ENCODE measurements at places on chromosomes 16 and 17.
A peak's percentile ranks its signal among the peaks of the same experiment; 100 is the strongest.

GRCh38 chr16:77599793-77600415 lies 122.4 kb upstream of the NUDT7 start:
- DNase-seq = no peak

- DNase-seq = no peak
Observed at GRCh38 chr16:11187522-11188023, 68.4 kb downstream of the SOCS1 start.

DNA sequence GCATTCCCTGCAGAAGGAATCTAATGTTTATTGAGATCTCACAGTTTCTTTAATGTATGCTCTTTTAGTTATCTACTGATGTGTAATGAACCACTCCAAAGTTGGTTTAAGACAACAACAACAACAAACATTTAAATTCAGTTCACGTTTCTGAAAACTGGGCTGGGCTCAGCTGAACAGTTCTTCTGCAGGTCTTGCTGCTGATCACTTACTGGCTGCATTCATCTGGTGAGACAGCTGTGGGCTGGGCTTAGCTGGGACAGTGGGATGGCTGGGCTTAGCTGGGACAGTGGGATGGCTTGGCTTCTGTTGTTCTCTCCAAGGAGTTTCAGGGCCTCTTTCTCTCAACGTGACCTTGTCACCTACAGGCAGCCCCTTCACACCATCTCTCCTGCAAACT lies 544.3 kb upstream of the CDH5 start:
- DNase-seq = no peak

DNA sequence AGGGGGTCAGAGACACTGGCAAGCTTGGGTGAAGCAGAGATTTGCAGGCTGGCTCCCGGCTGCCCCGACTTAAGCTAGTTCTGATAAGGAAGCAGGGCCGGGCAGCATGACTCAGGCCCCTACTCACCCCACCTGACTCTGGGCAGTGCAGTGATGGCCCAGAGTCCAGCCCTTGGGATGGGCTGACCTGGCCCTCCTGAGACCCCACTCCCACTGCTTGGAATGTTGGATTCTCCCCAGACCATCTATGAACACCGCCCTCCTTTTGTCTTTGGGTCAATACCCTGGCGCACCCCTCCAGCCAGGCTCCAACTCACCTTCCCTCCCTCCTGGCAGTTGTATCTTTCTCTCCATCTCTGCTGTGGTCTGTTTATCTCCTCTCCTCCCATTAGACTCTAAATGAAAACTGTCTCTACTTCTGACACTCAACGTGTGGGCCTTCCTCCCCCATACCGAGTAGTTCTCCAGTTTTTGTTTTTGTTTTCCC lies 21.0 kb downstream of the LGALS3BP start:
- no peak for DNase-seq

DNA sequence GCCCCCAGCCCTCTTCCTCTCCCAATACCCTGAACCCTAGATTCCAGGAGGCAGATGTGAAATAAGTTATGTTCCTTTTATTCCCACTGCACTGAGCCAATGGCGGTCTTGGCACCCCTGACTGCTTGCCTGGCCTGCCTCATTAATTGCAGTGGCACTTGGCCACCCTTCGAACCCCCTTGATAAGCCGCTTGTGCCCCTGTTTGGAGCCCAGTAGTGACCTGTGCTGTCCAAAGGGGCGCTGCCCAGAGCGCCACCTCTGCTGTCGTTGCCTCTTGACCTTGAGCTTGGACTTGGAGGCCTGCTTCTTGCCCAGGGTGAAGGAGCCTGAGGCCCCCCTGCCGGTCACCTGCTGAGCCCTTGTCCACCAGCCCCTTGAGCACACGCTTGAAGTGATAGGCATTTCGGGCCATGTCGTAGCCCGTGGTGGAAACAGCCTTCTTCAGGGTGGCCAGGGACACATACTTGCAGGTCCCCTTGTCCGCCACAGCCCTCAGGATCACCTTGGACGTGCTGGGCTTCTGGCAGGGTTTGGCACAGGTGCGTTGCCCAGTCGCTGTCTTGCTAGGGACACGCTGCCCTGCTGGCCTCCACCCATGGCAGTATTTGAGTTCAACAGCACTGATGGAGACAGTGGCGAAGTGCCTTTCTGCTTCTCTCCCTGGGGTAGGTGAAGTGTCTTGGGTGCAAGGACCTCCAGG lies 5.7 kb downstream of the SGCA start:
- DNase-seq = no peak

DNA sequence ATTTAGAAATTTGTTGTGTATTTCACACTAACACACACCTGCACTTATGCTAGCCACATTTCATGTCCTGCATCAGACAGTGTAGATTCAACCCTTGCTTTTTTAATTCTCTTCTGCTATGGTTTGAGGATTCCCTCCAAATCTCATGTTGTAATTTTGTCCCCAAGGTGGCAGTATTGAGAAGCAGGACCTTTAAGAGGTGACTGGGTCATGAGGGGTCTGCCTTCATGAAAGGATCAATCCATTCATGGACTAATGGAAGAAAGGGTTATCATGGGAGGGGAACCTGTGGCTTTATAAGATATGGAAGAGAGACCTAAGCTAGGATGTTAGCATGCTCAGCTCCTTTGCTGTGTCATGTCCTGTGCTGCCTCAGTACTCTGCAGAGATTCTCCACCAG lies 1032.2 kb downstream of the CDH11 start:
- peak; percentile 7 for DNase-seq

DNA sequence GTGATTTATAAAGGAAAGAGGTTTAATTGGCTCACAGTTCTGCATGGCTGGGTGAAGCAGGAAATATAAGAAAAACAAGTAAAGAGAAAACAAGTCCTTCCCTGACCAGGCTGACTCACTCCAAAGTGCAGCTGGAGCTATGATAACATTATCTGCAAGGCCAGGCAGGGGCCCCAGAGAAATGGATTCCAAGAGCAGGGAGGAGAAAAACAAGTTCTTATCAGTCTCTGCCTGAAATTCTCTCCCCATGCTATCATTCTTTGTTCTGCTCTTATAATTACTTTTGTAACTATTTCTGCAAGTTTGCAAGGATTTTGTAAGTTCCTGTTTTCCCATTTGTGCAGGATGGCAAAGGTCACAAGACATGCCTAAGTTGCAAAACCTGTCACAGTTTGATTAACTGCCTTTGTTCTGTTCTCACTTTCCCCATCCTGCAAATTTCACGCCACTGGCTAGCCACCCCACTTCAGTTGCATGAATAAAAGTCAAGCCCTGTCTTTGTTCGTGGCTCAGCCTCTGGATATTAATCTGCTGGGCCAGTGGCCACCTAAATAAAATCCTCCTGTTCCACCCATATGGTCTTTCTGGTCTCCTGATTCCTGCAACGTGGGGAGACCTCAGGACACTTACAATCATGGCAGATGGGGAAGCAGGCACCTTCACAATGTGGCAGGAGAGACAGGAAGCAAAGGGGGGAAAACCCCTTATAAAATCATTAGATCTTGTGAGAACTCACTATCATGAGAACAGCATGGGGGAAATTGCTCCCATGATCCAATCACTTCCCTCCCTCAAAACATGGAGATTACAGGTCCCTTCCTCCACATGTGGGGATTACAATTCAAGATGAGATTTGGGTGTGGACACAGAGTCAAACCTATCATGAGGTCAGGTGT lies 13.1 kb downstream of the ABCA9 start:
- DNase-seq = no peak

- DNase-seq = peak; percentile 45
Observed at GRCh38 chr17:58083491-58084316, 485 bp downstream of the DYNLL2 start.

DNA sequence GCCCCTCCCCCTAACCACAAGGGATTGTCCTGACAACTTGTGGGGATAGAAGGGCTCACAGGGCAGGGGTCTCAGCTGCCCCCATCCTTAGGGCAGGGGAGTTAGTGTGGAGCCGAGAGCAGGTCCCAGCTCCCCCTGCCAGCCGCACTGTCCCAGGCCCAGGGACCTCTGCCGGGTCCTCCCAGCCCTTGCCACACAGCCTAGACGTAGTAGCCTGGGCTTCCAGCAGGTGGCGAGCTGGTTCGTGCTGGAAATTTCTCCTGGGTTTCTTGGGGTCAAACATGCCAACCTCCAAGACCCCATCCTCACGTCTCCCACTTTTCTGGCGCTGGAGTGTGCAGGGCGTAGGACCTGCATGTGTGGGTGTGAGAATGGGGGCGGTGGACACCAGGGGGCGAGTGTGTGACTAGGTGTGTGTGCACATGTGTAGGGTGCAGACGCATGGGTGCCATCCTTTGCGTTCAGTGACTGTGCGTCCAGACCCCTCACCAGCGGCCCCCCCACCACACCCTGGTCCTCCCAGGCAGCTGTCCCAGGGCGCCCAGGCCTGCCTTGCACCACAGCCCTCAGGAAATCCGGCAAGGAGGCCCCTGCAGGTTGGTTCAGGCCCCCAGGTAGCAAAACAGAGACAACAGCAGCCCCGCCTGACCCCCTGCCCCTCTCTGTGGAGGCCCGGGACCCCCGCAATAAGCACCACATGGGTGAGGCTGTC lies 29.5 kb downstream of the SBK1 start:
- no peak for DNase-seq

GRCh38 chr17:59373882-59374495 lies 42.5 kb downstream of the YPEL2 start:
- no peak for DNase-seq

DNA sequence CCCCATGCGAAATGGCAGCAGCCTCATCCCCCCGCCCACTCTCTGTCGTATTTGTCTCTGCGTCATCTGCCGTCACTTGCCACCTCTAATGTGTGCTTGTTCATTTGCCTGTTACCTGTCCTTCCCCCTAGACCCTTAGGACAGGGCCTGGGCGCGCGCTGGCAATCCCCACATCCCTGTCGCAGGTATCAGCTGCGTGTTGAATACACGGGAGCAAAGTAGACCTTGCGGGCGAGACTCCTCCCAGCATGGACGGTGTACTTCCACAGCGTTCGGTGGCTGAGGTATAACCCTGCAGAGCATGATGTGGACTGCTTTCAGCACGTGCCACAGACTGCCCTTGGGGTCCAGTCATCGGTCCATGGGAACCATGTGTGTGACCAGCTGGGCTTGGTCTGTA lies 170.1 kb upstream of the CHMP6 start:
- DNase-seq = no peak

GRCh38 chr17:46942441-46943217 lies 19.7 kb downstream of the GOSR2 start:
- DNase-seq = peak; percentile 41

- DNase-seq = no peak
Observed at GRCh38 chr17:49993423-49994060, 1.5 kb downstream of the DLX3 start.

DNA sequence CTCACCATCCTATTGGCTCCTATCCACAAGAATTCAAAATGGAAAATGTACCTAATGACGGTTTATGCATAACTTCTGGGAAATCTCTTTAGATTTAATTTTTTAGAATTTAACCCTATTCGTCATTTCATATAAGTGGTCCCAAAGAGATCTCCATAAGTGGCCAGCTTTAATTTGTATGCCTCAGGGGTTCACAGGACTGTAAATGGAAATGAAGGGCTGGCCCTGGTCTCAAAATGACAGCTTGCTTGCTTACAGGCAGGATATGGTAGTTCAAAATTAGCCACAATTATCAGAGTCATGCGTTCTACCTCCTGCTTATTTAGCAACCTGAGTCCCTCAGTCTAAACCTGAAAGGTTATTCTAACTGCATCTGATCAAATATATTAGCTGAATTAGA lies 6.6 kb upstream of the NACA2 start:
- DNase-seq = no peak

DNA sequence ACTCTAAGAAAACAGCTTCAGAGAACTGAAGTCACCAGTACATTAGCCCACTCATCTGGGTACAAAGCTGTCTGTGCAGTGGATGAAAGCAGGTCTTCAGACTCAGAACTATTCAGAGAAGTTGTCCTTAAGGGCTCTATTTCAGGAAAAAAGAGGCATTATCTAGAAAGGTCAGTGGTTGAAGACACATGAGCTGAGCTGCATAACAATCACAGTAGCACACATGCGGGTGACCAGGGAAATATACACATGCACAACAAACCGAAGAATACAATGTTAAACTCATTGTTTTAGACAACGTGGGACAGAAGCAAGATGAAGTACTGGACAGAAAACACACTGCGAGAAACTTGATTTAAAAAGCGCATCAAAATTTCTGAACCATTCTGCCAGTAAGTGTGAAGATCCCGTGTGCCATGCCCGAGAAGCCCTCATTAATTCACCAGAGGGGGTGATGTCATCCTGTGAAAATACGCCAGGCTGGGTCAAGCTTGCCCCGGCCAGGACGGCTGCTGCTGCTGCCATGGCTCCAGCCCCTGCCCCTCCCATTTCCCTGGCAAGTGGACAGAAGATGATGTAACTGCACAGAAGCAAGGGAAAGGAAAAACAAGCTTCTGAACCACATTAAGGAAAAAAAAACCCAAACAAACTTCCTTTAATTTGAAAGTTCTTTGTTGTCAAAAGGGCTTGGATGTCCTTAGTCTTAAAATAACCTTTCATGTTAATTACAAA lies 10.1 kb downstream of the DYNC1LI2 start:
- no peak for DNase-seq

- DNase-seq = peak; percentile 70
Observed at GRCh38 chr17:42979511-42980273, at the start of gene PTGES3L. PTGES3L (minus strand) TSS chr17:42980080; CDS start chr17:42980053, 27 bp downstream.

DNA sequence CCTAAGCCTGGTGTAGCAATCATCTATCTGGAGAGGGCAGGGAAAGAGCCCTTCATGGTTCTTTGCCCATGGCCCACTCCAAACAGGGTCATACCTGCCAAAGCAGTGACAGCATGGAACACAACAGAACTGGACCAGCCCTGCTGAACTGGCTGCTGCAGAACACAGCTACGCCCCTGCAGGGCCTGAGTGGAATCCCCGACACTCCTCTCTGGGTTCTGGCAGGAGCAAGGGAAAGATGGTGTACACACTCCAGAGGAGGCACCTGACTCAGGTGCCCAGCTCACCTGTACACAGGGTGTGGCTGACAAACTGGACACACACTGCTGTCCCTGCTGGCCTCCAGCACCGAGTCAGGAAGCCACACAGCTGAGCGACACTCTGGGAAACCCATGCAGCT lies 19.8 kb downstream of the MIEF2 start:
- DNase-seq = no peak

- DNase-seq = no peak
Observed at GRCh38 chr16:88430524-88431446, 22.3 kb upstream of the ZFPM1 start.

- DNase-seq = no peak
Observed at GRCh38 chr17:39755554-39756379, 18.0 kb downstream of the GRB7 start.

GRCh38 chr17:29568331-29569244 lies at the start of gene TP53I13:
TP53I13 (plus strand) TSS chr17:29568701; CDS start chr17:29568759, 58 bp downstream.
- DNase-seq = peak; percentile 91

GRCh38 chr16:27452569-27453493 lies 50.9 kb downstream of the IL21R start:
- DNase-seq = no peak

GRCh38 chr17:4555873-4556759 lies 932 bp upstream of the MYBBP1A start:
- no peak for DNase-seq

DNA sequence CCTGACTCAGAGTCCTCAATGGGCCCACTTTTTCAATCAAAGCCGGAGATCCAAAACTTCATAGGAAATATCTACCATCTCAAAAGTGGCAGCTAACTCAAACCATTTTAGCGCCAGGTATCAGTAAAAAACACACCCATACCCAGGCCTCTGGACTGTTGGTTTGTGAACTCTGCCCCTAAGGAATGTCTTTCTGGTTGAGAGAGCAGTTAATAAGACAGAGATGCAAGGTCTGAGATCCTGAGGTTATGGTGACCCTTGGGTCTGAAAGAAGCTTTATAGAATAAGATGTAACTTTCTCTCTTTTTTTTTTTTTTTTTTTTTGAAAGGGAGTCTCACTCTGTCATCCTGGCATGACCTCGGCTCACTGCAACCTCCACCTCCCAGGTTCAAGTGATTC lies 350.5 kb downstream of the SOX9 start:
- no peak for DNase-seq

GRCh38 chr16:57276596-57276995 lies 7.9 kb downstream of the PLLP start:
- DNase-seq = no peak
